ENCODE measurements at places on chromosomes 13 and 19. TPM values are rescaled to one million over a fixed set of nuclear protein-coding genes. Genes with fewer than 3 reads are reported as not detected.

The CEACAM5 gene
- total RNA-seq: not detected

The ZNF563 gene
- 4.3 TPM for total RNA-seq

The ITGBL1 gene
- 11.6 TPM for total RNA-seq

The ICAM5 gene
- total RNA-seq: not detected

The PRSS57 gene
- not detected for total RNA-seq

DNA sequence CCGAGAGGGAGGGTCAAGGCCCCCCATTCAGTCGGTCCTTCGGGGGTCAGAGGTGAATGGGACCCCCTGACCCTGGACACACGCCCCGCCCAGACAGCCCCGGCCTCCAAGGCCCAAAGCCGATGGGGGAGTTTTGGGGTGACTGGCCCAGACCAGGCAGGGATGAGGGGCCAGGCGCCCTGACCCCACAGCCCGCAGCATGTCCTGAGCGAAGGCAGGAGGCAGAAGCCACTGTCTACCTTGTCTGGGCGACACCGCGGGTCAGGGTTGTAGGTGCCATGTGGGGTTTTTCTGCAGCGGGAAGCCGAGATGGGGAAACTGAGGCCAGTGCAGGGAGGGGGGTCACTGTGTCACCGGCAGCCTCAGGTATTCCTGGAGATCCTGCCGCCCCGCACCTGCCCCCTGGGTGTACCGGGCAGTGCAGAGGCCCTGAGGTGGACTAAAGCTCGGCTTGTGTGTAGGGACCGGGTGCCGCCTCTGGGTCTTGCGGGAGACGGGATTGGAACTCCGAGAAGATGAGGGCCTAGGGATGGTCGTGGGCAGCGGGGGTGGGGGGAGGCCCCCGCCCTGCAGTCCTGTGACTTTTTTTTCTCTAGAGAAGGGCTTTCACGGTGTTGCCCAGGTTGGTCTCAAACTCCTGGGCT lies 8.5 kb downstream of the ARID3A start:
- no peak for DNase-seq

DNA sequence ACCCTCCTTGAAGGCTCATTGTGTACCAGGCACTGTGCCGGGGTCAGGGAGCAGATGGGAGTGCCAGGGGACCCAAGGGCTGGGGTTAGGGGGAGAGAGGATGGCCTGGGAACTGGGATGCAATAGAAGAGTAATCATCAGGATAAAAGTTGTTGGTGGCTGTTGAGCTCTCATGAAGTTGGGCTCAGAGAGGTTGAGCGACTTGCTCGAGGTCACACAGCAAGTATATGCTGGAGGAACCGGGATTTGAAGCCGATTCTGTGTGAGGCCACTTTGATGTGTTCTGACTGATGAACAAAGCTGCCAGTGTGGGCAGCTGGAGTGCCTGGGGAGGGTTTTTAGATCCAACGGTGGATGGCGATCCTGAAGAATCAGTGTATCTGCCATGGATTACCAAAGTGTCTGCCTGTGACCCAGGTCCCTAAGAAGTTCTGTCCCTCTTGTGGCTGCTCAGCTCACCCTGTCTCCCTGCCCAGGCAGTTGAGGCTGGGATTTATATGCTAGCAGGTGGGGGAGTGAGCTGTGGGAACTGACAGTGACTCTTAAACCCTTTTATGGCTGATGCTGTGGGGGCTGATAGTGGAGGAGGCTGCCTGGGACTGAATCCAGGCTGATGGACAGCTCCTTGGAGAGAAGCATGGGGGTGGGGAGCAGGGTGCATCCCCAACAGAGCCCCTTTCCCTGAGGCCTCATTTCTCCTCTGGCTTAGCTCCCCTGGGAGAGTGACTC lies 8.3 kb downstream of the ARHGEF18 start:
- DNase-seq: no peak

DNA sequence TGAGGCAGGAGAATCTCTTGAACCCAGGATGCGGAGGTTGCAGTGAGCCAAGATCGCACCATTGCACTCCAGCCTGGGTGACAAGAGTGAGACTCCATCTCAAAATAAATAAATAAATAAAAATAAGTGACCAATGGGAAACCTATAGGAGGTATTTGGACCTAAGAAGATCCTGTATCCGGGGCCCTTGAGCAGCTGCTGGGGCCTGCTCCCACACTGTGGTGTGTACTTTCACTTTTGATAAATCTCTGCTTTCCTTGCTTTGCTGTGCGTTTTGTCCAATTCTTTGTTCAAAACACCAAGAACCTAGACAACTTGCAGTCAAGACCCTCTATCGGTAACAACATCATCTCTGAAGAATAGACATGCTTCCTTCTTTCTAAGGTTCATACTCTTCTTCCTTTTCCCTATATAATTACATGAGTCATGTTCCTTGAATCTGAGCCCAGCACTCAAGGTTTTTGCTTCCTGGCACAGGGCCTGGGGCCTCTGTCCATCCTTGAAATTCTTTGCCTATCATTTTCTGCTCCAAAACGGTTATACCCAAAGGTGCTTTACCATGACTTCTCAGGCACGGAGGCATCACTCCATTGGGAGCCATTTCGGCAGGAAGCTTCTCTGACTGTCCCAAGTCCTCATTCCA lies 14.2 kb upstream of the PNMA8C start:
- DNase-seq: peak; percentile 76

DNA sequence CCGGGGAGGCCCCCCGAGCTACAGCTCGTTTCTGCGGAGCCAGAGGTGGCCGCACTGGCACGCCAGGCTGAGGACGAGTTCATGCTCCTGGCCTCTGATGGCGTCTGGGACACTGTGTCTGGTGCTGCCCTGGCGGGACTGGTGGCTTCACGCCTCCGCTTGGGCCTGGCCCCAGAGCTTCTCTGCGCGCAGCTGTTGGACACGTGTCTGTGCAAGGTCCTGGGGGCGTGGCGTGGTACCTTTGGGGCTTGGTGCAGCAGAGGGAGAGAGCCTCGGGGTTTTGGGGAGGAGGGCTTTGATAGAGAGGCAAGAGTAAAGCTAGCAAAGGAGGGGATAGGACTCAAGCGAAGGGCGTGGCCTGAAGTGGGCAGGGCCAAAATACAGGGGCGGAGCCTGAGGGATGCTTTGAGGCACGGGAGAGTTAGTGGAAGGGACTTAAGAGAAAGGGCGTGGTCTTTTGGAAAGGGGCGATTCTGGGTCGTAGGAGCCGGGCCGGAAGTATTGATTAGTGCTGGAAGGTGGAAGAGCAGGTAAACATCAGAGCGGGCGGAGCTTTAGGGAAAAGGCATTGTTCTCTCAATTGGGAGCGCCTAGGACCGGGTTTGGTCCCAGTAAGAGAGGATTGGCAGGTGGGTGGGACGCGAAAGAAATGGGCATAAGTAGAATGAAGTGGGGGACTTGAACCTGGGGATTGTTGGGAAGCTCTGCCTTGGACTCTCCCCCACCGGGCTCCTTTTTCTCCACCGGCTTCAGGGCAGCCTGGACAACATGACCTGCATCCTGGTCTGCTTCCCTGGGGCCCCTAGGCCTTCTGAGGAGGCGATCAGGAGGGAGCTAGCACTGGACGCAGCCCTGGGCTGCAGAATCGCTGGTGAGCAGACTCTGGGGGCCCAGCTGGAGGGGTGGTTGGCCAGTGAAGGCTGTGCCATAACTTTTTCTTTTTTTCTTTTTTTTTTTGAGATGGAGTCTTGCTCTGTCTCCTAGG lies 1.2 kb downstream of the PPM1N start:
- peak; percentile 28 for DNase-seq
